T-helper 9 cell (primary cell): ENCODE measurements at places on chromosomes 11 and 22.

DNA sequence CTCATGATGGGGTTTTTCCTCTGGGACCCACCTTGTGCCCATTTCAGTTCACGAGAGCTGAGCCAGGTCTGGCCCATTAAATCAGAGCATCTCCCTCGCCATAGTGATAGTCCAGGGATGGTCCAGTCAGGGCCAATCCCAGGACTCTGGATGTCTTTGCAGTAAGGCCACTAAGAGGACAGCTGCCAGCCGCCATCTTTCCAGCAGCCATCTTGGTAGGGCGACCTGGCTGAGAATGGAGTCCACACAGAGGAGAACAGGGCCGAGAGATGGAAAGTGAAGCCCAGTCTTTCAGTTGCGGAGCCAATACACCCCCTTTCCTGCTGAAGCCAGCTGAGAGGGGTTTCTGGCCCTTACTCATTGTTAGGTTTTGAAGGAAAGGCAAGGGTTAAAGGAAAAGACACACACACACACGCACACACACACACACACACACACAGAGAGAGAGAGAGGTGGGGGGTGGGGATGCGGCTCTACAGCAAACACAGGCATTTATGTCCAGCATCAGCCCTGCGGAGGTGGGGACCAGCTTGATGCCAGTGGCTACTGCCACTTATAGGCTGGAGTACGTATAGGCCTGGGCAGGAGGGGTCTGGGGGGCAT, 12.4 kb upstream of the KIAA0930 start:
- no peak for DNase-seq

DNA sequence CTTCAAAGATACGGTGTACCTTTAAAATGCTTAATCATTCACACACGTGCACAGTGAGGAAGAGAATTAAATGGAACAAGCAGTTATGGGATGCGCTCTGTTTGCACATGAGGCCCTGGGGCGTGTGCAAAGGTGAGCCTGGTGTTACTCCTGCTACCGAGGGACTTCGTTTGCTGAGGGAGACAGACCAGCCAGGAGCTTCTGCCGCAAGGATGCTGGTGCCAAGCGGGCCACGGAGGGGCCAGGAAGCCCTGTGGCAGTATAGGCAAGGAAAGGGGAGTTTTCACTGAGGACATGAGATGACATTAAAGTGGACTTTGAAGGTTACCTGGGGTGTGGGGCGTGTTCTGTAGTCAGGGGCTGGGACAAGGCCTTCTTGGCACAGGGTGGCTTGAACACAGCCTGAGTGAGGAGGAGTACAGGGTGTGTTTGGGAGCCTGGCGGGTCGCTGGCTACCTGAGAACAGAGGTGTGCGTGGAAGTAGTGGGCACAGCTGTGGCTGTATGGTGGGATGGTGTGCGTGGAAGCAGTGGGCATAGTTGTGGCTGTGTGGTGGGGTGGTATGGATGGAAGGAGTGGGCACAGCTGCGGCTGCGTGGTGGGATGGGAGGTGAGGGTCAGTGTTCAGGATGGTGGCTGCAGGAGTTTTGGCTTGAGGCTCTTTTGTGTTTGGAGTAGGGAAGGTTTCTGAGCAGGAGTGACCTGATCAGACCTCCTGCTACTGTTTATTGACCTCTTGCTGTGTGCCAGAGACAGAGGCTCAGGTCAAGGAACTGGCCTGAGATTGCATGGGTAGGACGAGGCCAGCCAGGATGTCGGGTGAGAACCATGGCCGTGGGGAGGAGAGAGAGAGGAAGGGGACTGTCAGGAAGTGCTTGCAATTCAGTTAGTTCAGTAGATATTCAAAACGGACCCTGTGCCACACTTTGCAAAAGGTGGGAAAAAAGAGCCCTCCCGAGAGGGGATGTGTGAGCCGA, 13.7 kb downstream of the TBC1D22A start:
- DNase-seq: no peak

DNA sequence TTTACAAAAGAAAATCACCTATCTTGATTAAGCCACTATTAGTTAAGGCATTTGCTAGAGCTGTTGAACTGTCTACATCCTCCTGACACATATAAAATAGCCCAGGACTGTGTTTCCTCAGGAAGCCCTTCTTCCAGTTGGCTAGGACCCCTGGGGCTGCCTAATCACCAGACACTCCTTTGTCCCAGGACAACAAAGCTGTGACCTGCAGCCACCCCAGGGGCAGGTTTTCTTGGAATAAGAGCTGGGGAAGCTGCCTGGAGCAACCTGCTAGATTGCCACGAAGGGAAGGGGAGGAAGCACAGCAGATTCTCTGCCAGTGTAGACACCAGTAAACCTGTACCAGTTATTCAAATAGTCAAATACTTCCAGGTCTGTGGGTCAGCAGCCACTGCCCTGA, 17.6 kb downstream of the CHST1 start:
- no peak for DNase-seq

DNA sequence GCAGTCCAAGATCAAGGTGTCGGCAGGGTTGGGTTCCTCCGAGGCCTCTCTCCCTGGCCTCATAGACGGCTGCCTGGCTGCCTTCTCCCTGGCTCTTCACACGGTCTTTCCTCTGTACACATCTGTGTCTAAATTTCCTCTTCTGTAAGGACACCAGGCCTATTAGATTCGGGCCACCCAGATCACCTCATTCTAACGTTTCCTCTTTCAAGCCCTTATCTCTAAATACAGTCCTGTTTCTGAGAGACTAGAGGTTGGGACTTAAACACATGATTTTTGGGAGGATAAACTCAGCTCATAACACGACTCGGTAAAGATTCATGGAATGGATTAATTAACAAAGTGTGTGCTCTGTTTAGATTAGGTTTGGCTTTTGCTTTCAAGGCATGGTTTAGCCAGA, 136.0 kb upstream of the SORL1-AS1 start:
- DNase-seq: no peak

GRCh38 chr11:90614318-90614717, 391.5 kb upstream of the CHORDC1 start:
- no peak for DNase-seq

GRCh38 chr11:43498561-43498960, 139.8 kb downstream of the TTC17 start:
- no peak for DNase-seq

DNA sequence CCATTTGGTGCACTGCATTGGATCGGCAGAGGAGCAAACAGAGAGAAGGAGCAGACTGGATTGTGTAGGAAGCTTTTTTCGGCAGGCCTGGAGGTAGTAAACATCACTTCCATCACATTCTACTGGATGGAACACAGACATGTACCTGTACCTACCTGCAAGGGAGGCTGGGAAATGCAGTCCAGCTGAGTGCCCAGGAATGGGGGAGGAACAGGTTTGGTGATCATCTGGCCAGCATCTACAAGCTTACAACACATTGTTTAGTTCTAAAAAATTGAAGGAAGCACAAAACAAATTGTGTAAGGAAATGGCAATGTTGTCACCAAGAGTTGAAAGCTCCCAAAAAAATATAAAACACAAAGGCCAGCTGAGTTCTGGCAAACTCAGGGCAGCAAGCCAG, 19.1 kb downstream of the SMIM38 start:
- DNase-seq: no peak

GRCh38 chr22:47063606-47064005, 301.2 kb downstream of the TBC1D22A start:
- no peak for DNase-seq

- no peak for DNase-seq
These were observed 58.0 kb upstream of the FGF3 start for GRCh38 chr11:69877235-69877634.

- no peak for DNase-seq
These were observed 56.9 kb downstream of the ATG16L2 start for GRCh38 chr11:72871119-72871518.

DNA sequence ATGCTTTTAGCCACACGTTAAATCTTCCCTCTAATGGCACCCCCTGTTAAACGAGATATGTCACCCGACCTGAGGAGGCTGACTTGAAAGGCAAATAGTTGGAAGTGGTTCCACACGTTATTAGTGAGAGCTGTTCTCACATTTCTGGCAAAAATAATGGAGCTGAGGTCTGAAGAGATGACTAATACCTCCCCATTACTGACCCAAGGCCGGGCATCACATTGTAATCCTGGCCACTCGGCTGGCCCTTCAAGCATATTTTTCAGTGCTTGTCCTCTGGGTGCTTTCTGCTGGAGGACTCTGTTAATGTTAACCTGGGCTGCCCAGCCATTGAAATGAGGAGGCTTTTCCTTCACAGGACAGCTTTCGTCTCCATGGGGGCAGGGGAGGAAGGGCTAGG, 260.0 kb upstream of the CADM1 start:
- no peak for DNase-seq

GRCh38 chr11:47051217-47051616, 114.7 kb downstream of the CSTPP1 start:
- no peak for DNase-seq

DNA sequence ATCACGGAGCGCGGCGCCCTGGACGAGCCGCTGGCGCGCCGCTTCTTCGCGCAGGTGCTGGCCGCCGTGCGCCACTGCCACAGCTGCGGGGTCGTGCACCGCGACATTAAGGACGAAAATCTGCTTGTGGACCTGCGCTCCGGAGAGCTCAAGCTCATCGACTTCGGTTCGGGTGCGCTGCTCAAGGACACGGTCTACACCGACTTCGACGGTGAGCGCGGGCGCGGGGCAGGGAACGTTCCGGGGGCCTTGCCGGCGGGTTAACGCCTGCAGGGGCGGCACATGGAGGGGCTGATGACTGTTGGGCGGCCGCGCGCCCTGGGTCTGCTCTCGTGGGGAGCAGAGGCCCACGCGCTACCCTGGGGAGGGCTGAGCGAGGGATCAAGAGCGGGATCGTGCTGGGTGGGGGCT, 1.0 kb downstream of the PIM3 start:
- DNase-seq: no peak

DNA sequence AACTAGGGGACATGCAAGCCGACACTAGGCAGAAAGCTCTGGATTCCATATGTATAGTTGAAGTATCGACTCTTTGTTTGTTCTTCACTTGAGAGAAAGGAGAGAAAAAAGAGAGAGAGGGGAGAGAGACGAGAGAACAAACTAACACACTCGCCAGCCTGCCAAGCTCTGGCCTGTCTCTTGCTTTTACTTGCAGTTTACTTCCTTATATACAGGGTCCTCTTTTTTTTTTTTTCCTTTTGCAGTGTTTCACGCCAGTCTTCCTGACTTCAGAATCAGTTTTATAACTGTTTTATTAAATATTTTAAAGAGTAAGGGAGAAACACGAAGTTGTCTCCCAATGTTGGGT, 19.9 kb downstream of the TEAD1 start:
- no peak for DNase-seq

DNA sequence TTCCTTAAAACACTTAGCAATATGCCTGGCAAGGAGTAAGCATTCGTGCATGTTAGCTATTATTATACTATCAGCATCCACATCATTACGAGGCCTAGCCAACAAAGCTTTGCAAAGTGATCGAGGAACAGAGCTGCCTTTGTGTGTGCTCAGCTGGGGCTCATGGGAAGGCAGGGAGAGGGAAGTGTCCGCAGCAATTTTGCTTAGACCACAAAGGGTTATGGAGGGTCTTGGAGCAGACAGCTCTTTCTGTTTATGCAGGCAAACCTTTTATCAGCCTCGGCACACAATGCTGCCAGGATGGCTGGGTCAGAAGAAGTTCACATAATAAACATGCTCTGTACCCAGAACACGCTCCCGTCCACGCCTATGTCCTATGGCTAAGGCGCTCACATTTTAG, 10.9 kb upstream of the DKK3 start:
- DNase-seq: no peak

DNA sequence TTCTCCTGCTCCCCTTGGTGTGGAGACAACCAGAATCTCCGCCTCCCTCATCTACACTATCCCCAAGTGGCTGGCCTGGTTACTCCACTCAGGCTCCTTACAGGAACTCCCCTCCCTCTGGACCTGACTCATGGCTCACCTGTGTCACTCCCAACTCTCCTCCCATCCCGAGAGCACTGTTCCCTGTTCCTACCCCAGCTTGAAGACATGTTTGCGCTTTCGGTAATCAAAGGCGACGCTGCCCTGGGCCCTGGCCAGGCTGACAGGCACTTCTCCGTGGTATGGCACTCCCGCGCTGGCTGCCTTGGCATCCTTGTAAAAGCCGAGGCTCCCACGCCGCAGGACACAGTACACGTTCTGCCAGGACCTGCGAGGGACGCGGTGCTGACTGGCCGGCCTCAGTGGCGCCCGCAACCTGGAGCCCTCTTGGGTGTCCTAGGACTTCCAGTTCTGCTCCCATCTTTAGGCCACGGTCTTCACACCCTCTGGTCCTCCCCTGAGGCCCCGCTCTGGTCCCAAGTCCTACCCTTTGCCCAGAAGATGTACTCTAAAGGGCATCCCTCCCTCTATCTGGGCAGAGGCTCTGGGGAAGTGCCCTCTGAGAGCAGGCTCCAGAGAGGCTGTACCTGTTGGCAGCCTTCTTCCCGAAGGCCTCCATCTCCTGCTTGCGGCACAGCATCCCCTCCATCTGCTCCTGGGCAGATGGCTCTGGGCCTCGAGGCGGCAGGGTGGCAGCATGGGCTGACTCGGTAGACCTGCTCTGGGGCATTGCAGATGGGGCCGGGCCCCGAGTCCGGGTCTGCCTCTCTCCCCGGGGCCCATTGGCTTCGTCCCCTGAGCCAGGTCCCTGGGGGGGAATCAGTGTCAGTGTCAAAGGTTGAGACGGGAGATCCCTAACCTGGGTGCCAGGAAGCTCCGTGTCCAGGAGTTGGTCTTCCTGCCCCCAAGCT, 9.4 kb upstream of the RBM4B start:
- no peak for DNase-seq
